Cortex of kidney (tissue), 1 donor: ENCODE measurements at places on chromosomes 16 and 17.

- no peak for DNase-seq
These were observed 24.3 kb upstream of the GSG1L start for GRCh38 chr16:28087675-28088300.

DNA sequence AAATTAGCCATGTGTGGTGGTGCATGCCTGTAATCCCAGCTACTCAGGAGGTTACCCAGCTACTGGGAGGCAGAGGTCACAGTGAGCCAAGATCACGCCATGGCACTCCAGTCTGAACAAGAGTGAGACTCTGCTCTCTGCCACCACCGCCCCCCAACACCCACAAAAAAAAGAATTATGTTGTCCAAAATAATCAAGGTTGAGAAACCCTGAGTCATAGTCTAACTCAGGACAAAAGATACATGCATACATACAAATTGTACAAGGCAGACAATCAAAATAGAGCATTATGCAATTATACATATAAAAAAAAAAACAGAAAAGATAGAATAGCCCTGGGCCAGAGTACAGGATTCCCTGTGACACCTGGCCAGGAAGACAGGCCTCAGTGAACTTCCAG is 6.6 kb upstream of the KPNB1 start:
- DNase-seq: no peak

DNA sequence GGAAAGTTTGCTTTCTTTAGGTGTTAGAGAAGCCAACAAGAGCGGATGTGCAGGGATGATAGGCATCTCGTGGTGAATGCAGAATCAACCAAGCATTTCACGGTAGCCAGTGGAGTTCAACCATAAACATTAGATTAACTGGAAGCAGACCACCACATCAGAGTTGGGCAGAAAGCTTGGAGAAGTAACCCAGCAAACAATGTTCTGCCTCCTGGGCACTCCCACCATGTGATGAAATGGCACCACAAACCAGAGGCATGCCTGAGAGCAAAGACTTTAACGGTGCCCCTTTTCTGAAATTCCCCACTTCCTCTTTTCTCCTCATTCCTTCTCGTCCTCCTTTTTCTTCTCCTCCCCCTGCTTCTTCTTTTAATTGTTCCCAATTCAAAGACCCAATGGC is 193.5 kb upstream of the ANKFN1 start:
- no peak for DNase-seq

DNA sequence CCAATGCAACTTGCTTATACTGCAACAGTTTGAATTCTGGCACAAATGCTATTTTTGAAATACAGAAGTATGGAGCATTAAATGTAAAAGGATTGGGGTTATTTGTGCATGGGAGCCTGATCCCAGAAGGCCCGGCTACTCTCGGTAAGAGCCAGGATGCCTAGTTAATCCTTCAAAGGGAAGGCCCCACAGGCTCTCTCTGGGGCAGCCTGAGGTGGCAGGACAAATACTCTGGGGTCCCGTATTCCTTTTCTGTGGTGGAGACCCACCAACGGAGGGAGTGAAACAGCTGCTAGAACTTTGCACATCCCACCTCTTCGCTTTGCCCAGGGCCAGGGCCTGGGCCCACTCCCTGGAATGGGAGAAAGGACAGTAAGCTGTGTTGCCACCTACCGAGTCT is 30.4 kb downstream of the ERN1 start:
- no peak for DNase-seq

DNA sequence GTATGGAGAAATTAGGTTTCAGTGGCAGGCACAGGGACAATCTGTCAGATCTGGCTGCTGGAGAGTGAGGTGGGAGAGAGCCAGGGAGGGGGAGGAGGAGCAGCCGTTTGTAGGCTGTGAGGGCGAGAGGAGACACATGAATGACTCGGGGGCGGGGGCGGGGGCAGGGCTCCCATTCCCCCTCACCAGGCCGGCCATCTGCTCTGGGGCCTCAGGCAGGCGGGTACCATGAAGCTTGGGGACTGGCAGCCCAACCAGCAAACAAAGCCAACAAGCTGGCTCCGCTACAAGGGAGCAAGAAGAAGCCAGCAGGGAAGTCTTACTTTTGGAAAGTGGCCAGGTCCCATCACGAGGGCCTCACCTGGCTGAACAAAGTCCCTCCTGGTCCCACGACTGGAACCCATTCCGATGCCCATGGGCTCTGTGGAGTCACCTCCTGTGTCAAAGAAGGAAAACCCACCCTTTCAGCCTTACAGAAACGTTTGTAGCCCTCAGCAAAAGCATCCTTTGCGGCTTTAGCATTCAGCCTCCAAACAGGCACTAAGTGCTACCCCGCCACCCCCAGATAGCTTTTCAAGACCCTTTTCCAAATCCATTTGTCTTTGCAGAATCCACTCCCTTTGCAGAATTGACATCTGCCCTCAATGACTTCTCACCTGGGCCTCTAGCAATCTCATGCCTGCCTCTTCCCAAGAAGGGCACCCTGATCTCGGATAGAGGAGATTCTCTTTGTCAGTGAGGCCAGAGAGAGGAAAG is 9.2 kb upstream of the SSTR2 start:
- no peak for DNase-seq
